ENCODE measurements at places on chromosomes 6 and 20. TPM values are rescaled to one million over a fixed set of nuclear protein-coding genes. Genes with fewer than 3 reads are reported as not detected.

DNA sequence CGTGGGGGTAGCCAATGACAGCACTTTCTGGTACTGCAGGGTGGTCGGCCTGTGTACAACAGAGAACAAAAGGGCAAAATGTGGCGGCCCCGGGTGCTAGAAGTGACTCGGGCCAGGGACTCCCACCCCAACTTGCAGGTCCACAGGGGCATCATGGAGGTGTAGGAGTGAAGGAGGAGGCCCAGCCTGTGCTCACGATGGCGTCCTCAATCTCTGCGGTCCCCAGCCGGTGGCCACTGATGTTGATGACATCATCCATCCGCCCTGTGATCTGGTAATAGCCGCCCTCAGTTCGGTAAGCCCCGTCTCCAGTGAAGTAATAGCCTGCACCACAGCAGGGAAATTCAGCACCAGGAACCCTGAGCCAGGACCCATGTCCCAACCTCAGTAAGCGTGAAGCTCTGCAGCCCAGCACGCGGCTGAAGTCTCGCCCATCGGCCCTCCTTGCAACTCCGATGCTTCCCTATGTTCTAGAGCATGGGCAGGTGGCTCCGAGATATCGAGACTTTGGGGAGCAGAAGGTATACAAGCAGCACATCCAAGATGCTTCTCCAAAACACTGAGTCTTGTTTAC lies 20.2 kb upstream of the APMAP start:
- peaks cover 18% of the 10 kb centered on the region for H3K36me3 ChIP-seq
- H3K27ac ChIP-seq = no peak overlapping the region
- no peak overlapping the region for H3K4me3 ChIP-seq
- no peak for DNase-seq
- H3K4me1 ChIP-seq = peaks cover 9% of the 10 kb centered on the region
- H3K27me3 ChIP-seq = no peaks in the 10 kb centered on the region

GRCh38 chr6:125101631-125102030 lies 51.9 kb upstream of the TPD52L1 start:
- no peaks in the 10 kb centered on the region for H3K36me3 ChIP-seq
- no peaks in the 10 kb centered on the region for H3K27me3 ChIP-seq
- H3K4me3 ChIP-seq = no peak overlapping the region
- peak overlapping the region; percentile 43 for H3K27ac ChIP-seq

C20orf141 gene
- not detected for total RNA-seq

- H3K36me3 ChIP-seq = no peaks in the 10 kb centered on the region
- no peak overlapping the region for H3K27ac ChIP-seq
- H3K27me3 ChIP-seq = no peaks in the 10 kb centered on the region
- H3K4me1 ChIP-seq = no peaks in the 10 kb centered on the region
- no peak overlapping the region for H3K4me3 ChIP-seq
- no peak for DNase-seq
Measured at GRCh38 chr20:46694484-46694883, 5.2 kb upstream of the TP53RK start.

- H3K36me3 ChIP-seq = no peaks in the 10 kb centered on the region
- peak overlapping the region; percentile 11 for H3K4me3 ChIP-seq
- H3K27me3 ChIP-seq = no peaks in the 10 kb centered on the region
Measured at GRCh38 chr6:16319813-16320532, 81.6 kb downstream of the GMPR start.

GRCh38 chr20:43515628-43516027 lies 8.1 kb downstream of the L3MBTL1 start:
- no peak overlapping the region for H3K27ac ChIP-seq
- no peaks in the 10 kb centered on the region for H3K4me1 ChIP-seq
- no peak for DNase-seq
- H3K4me3 ChIP-seq = peak overlapping the region; percentile 65
- H3K27me3 ChIP-seq = no peaks in the 10 kb centered on the region
- H3K36me3 ChIP-seq = no peaks in the 10 kb centered on the region

DNA sequence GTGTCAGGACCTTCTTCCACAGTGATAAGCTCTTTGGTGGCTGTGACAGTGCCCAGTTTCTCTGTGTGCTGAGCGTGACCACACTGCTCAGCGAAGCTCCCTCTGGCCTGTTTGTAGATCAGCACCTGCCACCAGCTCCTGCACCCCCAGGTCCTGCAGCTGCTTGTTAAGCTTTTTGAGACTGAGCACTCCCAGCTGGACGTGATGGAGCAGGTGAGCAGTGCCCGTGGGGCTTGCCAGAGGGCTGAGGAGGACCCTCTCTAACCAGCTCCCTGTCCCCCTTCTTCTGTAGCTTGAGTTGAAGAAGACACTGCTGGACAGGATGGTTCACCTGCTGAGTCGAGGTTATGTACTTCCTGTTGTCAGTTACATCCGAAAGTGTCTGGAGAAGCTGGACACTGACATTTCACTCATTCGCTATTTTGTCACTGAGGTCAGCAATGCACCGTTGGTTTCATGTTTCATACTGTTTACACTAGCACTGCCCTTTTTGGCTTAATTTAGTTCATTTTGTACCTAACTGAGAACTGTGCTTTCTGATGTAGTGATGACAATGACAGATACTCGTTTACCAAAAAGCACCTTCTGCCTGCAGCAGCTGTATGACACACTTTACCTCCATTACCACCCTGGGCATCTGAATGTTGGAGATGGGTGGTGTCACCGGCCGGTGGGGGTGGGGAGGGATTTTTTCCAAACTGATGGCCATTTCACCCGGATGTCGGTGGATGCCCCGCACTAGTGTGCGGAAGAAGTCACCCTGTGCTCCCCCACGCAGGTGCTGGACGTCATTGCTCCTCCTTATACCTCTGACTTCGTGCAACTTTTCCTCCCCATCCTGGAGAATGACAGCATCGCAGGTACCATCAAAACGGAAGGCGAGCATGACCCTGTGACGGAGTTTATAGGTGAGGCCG lies 12.5 kb downstream of the NELFCD start:
- no peaks in the 10 kb centered on the region for H3K4me1 ChIP-seq
- peaks cover 25% of the 10 kb centered on the region for H3K36me3 ChIP-seq
- H3K4me3 ChIP-seq = no peak overlapping the region

ZC2HC1B gene
- total RNA-seq = not detected

- H3K27me3 ChIP-seq = no peaks in the 10 kb centered on the region
- no peaks in the 10 kb centered on the region for H3K4me1 ChIP-seq
- no peak overlapping the region for H3K4me3 ChIP-seq
Measured at GRCh38 chr6:56946368-56946767, 8.5 kb upstream of the BEND6 start.

GRCh38 chr20:34954904-34955230 lies 739 bp downstream of the GSS start:
- no peaks in the 10 kb centered on the region for H3K4me1 ChIP-seq
- peak overlapping the region; percentile 90 for H3K27ac ChIP-seq
- H3K36me3 ChIP-seq = no peaks in the 10 kb centered on the region
- peak overlapping the region; percentile 56 for H3K4me3 ChIP-seq
- no peak for DNase-seq

GRCh38 chr6:108083349-108083748 lies 8.8 kb upstream of the OSTM1 start:
- no peaks in the 10 kb centered on the region for H3K4me1 ChIP-seq
- no peaks in the 10 kb centered on the region for H3K36me3 ChIP-seq
- H3K27me3 ChIP-seq = no peaks in the 10 kb centered on the region
- no peak for DNase-seq
- no peak overlapping the region for H3K27ac ChIP-seq
- H3K4me3 ChIP-seq = no peak overlapping the region

MPIG6B gene
- total RNA-seq = 0.16 TPM

DNA sequence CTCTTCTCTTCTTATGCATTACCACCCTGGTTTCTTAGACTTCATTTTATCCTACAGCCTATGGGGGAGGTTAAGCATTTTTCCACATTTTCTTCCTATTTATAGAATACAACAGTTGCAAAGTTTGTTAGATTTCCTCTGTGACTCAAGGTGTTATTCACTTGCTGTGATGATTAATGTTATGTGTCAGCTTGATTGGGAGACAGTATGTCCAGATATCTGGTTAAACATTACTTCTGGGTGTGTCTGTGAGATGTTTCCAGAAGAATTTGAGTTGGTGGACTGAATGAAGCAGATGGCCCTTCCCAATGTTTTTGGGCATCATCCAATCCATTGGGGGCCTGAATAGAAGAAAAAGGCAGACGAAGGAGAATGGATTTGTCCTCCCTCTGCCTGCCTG lies 131.3 kb downstream of the C6orf118 start:
- no peaks in the 10 kb centered on the region for H3K4me1 ChIP-seq
- DNase-seq = no peak
- no peaks in the 10 kb centered on the region for H3K36me3 ChIP-seq
- H3K4me3 ChIP-seq = no peak overlapping the region

TCF15 gene
- 2.6 TPM for total RNA-seq

GRCh38 chr20:37381621-37382471 lies 35.9 kb downstream of the SRC start:
- H3K36me3 ChIP-seq = no peaks in the 10 kb centered on the region
- DNase-seq = no peak
- no peaks in the 10 kb centered on the region for H3K4me1 ChIP-seq
- H3K27me3 ChIP-seq = no peaks in the 10 kb centered on the region
- no peak overlapping the region for H3K4me3 ChIP-seq

GRCh38 chr6:150527100-150527499 lies 72.6 kb upstream of the PLEKHG1 start:
- DNase-seq = no peak
- H3K36me3 ChIP-seq = no peaks in the 10 kb centered on the region
- no peaks in the 10 kb centered on the region for H3K27me3 ChIP-seq
- no peaks in the 10 kb centered on the region for H3K4me1 ChIP-seq
- H3K4me3 ChIP-seq = no peak overlapping the region

DNA sequence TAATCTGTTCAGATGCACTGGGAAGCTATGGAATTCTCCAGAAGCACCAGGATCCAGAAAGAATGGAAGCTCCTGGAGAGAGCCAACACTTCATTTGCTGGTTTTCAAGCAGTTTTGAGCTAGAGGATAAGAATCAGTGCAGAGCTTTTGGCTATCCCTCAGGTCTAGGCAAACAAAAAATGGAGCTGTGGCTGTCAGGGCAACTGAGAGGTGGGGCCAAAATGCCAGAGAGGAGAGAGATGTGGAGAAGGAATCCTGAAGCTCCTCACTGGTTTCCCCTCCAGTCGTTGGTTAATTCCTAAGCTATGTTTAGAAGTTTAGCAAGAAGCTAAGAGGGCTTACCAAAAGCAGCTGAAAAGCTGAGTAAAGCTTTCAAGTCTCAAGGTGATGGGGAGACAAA lies 294.2 kb upstream of the JARID2 start:
- H3K27me3 ChIP-seq = no peaks in the 10 kb centered on the region
- no peak for DNase-seq
- no peak overlapping the region for H3K27ac ChIP-seq
- no peaks in the 10 kb centered on the region for H3K36me3 ChIP-seq
- no peak overlapping the region for H3K4me3 ChIP-seq
- H3K4me1 ChIP-seq = no peaks in the 10 kb centered on the region

DACT2 gene
- total RNA-seq = not detected

HSPA12B gene
- total RNA-seq = 7.0 TPM

DNA sequence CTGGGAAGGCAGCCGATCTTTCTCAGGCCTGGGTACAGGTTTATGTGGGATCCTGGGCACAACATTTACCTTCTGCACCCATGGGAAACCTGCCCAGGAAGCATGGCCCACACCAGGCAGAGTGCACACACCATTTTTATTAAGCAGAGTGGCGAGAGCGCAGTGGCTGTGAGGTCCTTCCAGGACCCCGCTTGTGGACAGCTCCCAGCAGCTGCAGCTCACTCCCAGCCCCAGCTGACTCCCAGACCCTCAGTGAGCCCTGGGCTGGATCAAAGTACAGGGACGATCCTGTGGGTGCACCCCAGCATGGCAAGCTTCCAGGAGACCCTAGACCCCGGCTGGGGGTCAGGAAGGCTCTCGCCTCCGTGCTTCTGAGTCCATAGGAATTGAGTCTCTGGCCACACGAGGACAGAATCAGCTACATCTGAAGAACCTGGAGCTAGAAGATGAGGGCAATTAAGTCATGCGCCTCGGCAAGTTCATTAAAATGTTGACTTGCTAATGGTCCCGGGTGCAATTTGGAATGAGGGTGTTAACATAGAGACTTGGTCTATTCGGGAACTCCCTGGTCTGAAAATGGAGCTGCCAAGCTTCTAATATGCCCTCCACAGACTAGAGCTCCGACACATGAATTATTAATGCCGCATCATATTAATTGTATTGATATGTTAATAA lies 65.4 kb upstream of the SLCO4A1 start:
- no peaks in the 10 kb centered on the region for H3K36me3 ChIP-seq
- H3K27ac ChIP-seq = no peak overlapping the region

DNA sequence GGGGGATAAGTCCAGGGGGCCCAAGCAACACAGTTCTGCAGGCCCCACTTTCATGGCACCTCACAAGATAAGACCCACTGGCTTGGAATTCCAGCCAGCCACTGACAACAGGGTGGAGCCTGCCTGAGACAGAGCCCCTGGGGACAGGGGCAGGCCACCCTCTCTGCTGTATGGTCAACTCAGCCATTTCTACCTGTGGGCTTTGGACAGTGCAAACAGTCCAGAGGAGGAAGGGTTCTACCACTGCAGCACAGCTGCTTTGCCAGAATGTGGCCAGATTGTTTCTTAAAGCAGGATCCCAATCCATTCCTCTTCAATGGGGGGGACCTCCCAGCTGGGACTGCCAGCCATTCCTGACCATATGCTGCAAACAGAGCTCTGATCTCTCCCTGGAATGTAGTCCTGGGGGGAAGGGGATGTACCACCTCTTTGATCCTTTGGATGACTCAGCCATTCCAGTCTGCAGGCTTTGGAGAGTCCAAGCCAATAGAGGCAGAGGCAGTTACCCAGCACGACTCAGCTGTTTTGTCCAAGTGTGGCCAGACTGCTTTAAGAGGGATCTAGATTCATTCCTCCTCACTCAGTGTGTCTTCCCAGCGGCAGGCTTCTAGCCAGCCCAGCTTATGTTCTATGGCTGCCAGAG lies 842.2 kb downstream of the EPHA7 start:
- no peaks in the 10 kb centered on the region for H3K36me3 ChIP-seq
- H3K27ac ChIP-seq = no peak overlapping the region
- no peaks in the 10 kb centered on the region for H3K4me1 ChIP-seq
- H3K27me3 ChIP-seq = no peaks in the 10 kb centered on the region
- no peak overlapping the region for H3K4me3 ChIP-seq
- DNase-seq = no peak

SIRPD gene
- total RNA-seq = not detected

- no peaks in the 10 kb centered on the region for H3K4me1 ChIP-seq
- H3K27ac ChIP-seq = no peak overlapping the region
- H3K4me3 ChIP-seq = no peak overlapping the region
Measured at GRCh38 chr6:151498327-151498726, 4.5 kb downstream of the CCDC170 start.

HSPA1L gene
- 1.9 TPM for total RNA-seq

Data from breast epithelium (tissue), 4 donors.